ENCODE measurements at places on chromosomes 13 and 19.
A peak's percentile ranks its signal among the peaks of the same experiment; 100 is the strongest.

GRCh38 chr19:782185-782877 lies 14.9 kb upstream of the PTBP1 start:
- DNase-seq: peak; percentile 88

GRCh38 chr13:27139565-27139964 lies 32.0 kb downstream of the USP12 start:
- no peak for DNase-seq

DNA sequence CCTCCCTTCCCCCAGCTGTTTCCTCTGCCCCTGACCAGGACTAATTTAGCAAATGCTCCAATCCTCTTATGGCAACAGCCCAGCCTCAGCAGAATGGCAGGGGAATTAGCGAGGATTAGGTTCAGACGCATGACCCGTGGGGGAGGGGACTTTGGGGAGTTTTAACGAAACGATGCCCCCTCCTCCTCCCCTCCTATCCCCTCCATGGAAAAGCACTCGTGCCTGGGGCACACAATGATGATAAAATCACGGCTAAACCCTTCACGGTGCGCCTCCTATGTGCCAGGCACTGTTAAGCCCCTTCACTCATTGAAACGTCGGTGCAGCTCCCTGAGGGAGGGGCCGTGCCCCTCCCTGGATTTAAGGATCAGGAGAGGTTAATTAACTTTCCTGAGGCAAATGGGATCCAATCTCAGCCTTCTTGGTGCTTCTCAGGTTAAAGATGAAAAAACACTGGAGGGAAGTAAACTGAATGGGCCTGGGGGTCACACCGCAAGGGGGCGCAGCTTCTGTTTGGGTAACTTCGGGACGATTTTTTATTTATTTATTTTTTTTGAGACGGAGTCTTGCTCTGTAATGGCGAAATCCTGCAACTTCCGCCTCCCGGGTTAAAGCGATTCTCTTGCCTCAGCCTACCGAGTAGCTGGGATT lies 10.1 kb upstream of the TPRX2 start:
- DNase-seq: peak; percentile 67

GRCh38 chr19:40366697-40367561 lies 18.4 kb downstream of the PLD3 start:
- DNase-seq: peak; percentile 97

DNA sequence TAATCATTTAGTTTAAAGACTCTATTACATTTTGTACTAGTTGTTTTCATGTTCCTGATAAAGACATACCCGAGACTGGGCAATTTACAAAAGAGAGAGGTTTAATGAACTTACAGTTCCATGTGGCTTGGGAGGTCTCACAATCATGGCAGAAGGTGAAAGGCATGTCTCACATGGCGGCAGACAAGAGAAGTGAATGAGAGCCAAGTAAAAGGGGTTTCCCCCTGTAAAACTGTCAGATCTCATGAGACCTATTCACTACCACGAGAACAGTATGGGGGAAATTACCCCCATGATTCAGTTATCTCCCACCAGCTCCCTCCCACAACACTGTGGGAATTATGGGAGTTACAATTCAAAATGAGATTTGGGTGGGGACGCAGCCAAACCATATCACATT lies 129.2 kb downstream of the PAN3 start:
- DNase-seq: no peak

DNA sequence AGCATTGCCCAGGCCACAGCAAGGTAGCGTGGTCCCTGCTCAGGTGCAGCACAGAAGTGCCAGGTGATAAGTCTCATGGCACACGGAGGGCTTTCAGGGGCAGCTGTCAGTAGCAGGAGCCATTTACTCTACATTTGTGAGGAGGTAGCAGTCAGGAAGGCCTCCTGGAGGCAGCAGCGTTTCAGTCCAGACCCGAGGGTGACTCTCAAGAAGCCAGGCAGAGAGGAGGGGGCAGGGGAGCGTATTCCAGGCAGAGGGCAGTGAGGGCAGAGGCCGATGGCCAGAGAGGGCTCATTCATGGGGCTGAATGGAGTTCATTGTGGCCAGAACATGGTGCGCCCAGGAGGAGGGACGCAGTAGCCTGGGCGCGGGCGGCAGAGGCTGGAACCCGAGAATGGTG lies 8.9 kb downstream of the PIAS4 start:
- DNase-seq: peak; percentile 42

DNA sequence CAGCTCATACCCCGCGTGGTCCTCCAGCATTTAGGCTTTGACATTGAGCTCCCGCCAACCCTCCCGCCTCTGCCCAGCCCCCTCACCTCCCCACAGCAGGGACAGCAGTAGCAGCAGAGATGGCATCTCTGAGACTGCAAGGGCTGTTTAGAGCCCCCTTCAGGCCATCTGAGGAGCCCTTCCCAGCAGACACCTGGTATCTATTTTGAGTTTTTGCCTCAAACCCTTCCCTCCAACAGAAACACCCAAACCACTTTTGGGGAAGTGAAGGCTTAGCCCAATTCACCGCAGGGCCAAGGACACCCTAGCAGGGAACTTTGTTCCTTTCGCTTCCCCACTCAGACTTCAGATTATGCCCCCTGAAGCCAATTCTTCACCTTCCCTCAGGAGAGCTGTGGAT lies 6.3 kb upstream of the ZNF175 start:
- DNase-seq: no peak

- DNase-seq: no peak
Measured at GRCh38 chr13:110206185-110206584, 100.8 kb downstream of the COL4A1 start.

DNA sequence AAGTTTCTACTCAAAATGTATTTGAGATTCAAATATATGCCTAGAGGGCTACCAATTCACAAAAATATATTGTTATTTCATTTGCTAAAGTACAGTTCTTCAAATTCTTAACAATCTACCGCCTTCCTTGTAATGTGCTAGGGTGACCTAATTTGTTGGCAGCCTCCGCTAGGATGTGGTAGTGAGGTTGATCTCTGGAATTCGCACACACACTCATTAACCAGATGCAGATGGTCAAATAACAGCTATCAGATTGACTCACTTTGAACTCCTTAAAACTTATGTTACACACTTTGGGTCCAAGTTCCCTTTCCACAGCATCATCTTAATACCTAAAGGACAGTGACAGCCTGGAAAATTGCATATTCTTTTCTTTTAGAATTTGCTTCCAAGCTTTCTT lies 367.3 kb downstream of the DCT start:
- DNase-seq: no peak

DNA sequence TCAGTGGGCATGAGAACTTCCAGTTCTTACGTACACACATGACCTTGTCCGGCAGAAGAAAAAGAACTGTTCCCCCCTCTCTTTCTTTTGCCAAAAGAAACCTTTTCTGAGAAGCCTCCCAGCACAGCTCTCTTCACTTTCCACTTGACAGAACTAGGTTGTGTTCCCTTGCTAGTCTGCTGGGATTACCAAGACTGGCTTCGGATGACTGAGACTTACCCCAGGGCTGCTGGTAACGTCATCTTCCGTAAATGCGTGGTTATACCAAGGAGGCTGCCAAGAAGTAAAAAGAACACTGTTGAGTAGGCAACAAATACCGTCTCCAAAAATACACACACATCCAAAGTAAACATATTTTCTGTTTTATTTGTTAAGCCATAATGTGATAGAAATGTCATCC lies 908.2 kb downstream of the EFNB2 start:
- DNase-seq: no peak

DNA sequence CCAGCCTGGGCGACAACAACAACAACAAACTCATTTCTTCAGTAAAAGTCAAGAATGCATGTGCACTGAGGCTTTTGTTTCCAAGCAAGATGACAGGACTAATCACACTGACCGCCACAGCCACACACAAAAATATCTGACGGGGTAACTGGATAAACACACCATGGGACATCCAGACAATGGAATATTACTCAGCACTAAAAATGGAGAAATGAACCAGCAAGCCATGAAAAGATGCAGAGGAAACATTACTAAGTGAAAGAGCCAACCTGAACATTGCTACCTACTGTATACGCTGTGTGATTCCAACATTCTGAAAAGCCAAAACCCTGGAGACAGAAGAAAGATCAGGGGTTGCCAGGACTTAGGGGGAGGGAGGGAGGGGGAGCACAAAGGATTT lies 36.7 kb downstream of the FAAP24 start:
- no peak for DNase-seq

DNA sequence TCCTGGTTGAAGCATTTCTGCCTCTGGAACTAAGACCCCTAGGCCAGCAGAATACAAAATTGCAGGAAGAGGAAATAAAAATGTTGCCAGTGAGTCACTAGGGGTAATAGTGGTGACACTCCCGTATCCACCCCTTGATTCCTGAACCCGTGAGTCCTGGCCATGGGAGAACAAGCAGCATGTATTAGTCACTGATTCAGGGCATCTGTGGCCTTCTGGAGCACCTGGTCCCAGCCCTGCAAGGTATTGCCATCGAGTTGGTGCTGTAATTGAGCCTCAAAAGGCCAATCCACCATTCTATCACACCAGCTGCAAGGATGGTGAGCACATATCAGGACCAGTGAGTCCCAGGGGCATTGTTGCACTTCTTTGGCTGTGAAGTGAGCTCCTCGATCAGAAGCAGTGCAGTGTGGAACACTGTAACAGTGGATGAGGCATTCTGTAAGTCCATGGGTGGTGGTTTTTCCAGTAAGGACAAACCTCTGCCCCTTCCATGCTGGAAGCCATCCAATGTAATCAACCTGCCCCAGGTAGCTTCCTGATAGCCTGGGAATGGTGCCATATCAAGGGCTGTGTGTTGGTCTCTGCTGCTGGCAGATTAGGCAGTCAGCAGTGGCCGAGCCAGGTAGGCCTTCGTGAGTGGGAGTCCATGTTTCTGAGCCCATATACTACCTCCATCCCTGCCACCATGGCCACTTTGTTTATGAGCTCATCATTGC lies 39.6 kb downstream of the C1QTNF9 start:
- no peak for DNase-seq

GRCh38 chr13:100534147-100534843 lies 54.3 kb downstream of the GGACT start:
- DNase-seq: no peak

DNA sequence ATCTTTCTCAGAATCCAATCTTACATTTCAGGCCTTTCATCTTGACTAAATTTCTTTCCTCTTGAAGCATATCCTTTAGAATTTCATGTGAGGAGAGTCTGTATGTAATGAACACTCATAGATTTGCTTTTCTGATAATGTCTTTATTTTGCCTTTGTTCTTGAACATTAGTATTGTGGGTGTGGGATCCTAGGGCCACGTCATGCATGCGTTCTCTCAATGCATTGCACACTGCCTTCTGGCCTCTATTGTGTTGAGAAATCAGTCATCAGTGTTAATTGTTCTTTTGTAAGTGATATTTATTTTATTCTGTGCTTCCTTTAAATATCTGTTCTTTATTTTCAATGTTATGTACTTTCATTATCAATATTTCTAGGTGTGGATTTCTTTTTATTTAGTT lies 364.9 kb downstream of the OXGR1 start:
- no peak for DNase-seq

- DNase-seq: no peak
Measured at GRCh38 chr13:47484548-47484947, 516.5 kb downstream of the SUCLA2 start.

DNA sequence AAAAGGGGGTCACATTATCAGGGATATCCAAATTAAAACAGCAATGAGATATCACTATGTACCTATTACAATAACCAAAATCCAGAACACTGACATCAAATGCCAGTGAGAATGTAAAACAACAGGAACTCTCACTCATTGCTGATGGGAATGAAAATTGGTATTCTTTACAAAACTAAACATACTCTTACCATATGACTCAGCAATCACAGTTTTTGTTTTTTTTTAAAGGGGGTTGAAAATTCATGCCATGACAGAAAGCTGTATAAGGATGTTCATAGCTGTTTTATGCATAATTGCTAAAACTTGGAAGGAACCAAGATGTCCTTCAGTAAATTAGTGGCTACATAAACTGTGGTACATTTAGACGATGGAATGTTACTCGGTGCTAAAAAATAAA lies 71.6 kb upstream of the SLITRK1 start:
- no peak for DNase-seq

DNA sequence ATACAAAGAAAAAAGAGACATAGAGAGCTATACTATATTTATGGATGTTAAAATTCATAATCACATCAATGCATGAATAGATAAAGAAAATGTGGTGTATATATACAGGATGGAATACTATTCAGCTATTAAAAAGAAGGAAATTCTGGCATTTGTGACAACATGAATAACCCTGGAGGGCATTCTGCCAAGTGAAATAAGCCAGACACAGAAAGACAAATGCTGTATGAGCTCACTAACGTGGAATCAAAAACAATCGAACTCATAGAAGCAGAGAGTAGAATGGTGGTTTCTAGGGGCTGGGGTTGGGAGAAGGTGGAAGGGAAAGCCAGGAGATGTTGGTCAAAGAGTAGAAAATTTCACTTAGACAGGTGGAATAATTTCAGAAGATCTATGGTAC lies 24.0 kb downstream of the UTP14C start:
- no peak for DNase-seq

DNA sequence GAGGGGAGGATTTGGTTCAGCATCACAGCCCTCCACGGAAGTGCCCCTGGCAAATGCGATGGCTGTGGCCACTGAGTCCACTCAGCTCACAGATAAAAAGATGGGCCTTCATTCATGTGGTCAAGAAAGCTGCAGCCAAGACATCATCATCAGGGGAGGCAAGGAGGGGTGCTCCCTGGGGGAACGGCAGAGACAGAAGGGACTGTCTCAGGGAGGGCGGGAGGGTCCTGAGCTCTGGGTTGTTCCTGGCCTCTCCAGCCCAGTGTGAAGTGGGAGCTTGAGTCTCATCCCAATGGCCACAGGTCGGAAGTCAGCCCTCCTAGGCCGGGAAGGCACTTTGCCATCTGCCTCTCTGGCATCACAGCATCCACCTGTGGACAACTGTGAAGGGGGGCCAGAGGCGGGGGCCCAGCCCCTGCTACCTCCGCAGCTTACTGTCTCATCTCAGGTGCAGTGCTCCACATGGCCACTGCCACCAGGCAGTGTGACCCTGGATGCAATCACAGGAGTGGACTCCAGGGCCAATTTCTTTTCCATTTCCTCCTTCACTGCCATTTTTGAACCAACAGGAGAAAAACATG lies 137.8 kb upstream of the SOX1 start:
- DNase-seq: peak; percentile 30

GRCh38 chr19:30293051-30293785 lies 79.0 kb upstream of the ZNF536 start:
- DNase-seq: peak; percentile 11

- peak; percentile 56 for DNase-seq
Measured at GRCh38 chr19:47417746-47418691, 1.3 kb downstream of the MEIS3 start.

GRCh38 chr19:46515879-46516350 lies 20.2 kb upstream of the PNMA8B start:
- no peak for DNase-seq

DNA sequence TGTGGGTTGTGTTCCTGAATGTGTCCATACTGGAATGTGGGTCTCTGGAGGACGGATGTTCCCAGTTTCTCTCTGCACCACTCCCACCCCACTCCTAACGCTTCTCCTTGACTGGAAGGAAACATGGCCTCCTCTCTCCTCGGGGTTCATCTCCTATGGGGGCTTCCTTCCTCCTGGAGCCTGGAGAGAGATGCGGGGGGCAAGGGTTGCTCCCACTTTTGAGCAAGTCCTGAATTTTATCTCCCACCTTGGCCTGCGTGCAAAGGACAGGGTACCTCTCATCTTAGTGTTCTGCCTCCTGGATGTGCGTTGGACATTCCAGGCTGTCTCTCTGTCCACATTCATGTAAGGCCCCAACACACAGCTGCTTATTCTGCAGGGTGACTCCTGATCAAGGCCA lies 52.5 kb upstream of the UQCRFS1 start:
- DNase-seq: no peak

- DNase-seq: peak; percentile 68
Measured at GRCh38 chr19:35845215-35846037, 6.9 kb downstream of the NPHS1 start.

- DNase-seq: no peak
Measured at GRCh38 chr13:77548095-77548494, 12.6 kb downstream of the SCEL start.

- no peak for DNase-seq
Measured at GRCh38 chr19:43642531-43642930, 2.9 kb upstream of the CADM4 start.

All from islet precursor cell (in vitro differentiated cells).